Tibial nerve (tissue), 4 donors: ENCODE measurements at places on chromosomes 11 and 22. TPM values are rescaled to one million over a fixed set of nuclear protein-coding genes. Genes with fewer than 3 reads are reported as not detected.

- peak overlapping the region; percentile 24 for H3K27ac ChIP-seq
- H3K27me3 ChIP-seq, result no peaks in the 10 kb centered on the region
- H3K4me1 ChIP-seq, result no peaks in the 10 kb centered on the region
- no peak for DNase-seq
Measured at GRCh38 chr11:71987521-71987920, 11.2 kb upstream of the IL18BP start.

The ACTN3 gene
- not detected for total RNA-seq

GRCh38 chr22:20128902-20129746, 2.5 kb upstream of the ZDHHC8 start:
- H3K27ac ChIP-seq, result peak overlapping the region; percentile 34
- H3K36me3 ChIP-seq, result peaks cover 12% of the 10 kb centered on the region
- no peak for DNase-seq
- H3K4me3 ChIP-seq, result no peak overlapping the region
- H3K27me3 ChIP-seq, result no peaks in the 10 kb centered on the region

- H3K27ac ChIP-seq, result peak overlapping the region; percentile 85
- no peaks in the 10 kb centered on the region for H3K27me3 ChIP-seq
- H3K4me1 ChIP-seq, result peaks cover 62% of the 10 kb centered on the region
Measured at GRCh38 chr22:37544955-37545702, 15.2 kb upstream of the CDC42EP1 start.

GRCh38 chr11:16215352-16215751, 141.0 kb downstream of the SOX6 start:
- no peaks in the 10 kb centered on the region for H3K4me1 ChIP-seq
- H3K4me3 ChIP-seq, result no peak overlapping the region
- H3K27me3 ChIP-seq, result no peaks in the 10 kb centered on the region
- H3K36me3 ChIP-seq, result no peaks in the 10 kb centered on the region
- no peak for DNase-seq

GRCh38 chr11:13940907-13941256, 21.6 kb upstream of the SPON1 start:
- no peaks in the 10 kb centered on the region for H3K27me3 ChIP-seq
- no peaks in the 10 kb centered on the region for H3K36me3 ChIP-seq
- no peak for DNase-seq
- H3K27ac ChIP-seq, result no peak overlapping the region
- H3K4me1 ChIP-seq, result no peaks in the 10 kb centered on the region

DNA sequence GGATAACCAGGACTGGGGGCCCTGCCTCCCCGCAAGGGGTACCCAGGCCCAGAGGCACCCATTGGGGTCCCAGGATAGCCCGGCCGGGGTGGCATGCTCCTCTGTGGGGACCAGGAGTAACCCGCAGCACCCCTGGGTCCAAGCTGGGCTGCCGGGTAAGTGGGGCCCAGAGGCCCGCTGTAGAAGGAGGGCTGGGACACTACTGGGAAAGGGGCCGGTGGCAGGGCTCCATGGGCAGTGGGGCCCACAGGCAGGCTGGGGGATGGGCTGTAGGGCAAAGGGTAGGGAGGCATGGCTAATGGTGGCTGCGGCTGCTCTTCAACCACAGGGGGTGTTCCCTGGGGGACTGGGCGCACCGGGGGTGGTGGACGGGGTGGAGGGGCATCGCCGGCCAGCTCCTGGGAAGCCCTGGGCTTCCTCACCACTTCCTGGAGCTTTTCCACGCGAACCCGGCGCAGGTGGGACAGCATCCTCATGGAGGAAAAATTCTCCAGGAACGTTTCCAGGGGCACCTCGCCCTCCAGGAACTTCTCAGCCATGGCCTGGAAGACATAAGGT, 29.1 kb downstream of the VPS37C start:
- H3K4me1 ChIP-seq, result peaks cover 7% of the 10 kb centered on the region
- no peak for DNase-seq

GRCh38 chr11:68342459-68343158, 30.2 kb downstream of the LRP5 start:
- H3K4me1 ChIP-seq, result no peaks in the 10 kb centered on the region
- peak overlapping the region; percentile 75 for H3K27ac ChIP-seq
- no peaks in the 10 kb centered on the region for H3K36me3 ChIP-seq
- no peak overlapping the region for H3K4me3 ChIP-seq

GRCh38 chr22:17112491-17113042, 8.6 kb downstream of the TMEM121B start:
- peaks cover 42% of the 10 kb centered on the region for H3K36me3 ChIP-seq
- H3K27ac ChIP-seq, result no peak overlapping the region
- H3K4me1 ChIP-seq, result no peaks in the 10 kb centered on the region
- H3K4me3 ChIP-seq, result no peak overlapping the region
- no peaks in the 10 kb centered on the region for H3K27me3 ChIP-seq

DNA sequence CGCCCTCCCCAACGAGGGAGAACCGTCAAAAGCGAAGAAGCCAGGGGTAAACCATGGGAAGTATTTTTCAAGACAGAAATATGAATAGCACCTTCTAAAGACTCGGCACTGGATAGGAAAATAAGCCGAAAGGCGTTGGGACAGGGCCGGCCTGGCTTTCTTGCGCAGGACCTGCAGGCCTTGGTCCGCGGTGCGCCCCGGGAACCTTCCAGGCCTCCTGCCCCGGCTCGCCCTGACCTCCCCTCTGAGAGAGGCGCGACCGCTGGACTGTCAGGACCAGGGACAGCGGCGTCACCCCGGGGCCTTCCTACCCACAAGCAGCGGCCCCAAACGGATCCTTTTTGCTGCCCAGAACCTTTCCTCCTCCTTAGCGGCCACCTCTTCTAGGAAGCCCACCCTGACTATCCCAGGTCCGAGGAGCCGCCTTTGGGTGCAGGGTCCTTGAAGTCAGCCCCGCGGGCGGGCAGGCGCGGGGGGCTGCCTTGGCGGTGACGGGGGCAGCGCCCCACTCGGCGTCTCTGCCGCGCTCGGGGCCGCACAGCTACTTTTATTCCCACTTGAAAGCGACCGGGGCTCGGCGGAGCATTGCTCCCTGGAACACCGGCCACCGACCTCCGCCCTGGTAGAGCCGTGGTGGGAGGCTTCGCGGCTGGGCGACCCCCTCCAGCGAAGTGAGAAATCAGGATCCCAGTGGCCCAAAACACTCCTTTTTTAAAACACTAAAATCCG, 650 bp upstream of the MAPK11 start:
- peaks cover 4% of the 10 kb centered on the region for H3K36me3 ChIP-seq
- peak; percentile 48 for DNase-seq
- no peak overlapping the region for H3K27ac ChIP-seq
- peaks cover 74% of the 10 kb centered on the region for H3K4me1 ChIP-seq
- H3K27me3 ChIP-seq, result peaks cover 21% of the 10 kb centered on the region
- peak overlapping the region; percentile 41 for H3K4me3 ChIP-seq

DNA sequence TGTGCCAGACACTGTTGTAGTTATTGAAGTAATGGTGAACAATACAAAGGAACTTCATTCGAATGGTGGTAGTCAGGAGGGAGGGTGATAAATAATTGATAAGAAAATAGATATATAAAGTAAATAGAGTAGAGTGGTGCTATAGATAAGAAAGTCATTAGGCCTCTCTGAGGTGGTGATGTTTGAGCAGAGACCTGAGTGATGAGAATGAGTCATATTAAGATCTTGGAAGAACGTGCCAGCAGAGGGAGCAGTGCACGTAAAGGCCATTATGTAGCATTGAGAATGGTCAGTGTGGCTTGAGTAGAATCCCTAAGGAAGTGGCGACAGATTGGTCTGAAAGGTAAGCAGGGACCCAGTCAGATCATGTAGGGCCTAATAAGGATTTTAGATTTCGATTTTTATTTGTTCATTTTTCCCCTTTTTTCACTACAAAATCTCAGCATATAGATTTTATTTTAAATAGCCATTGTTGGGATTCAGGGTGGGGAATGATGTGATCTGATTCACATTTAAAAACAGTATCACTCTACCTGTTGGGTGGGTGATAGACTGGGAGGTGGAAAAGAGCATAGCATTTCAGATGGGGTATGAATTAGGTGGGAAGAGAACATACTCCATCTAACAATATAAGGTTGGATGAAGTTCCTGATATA, 44.7 kb downstream of the CCDC90B start:
- DNase-seq, result peak; percentile 67
- no peaks in the 10 kb centered on the region for H3K27me3 ChIP-seq
- no peaks in the 10 kb centered on the region for H3K4me1 ChIP-seq
- no peaks in the 10 kb centered on the region for H3K36me3 ChIP-seq

The OR51B5 gene
- 2.0 TPM for total RNA-seq

The ARHGEF17 gene
- total RNA-seq, result 105 TPM

DNA sequence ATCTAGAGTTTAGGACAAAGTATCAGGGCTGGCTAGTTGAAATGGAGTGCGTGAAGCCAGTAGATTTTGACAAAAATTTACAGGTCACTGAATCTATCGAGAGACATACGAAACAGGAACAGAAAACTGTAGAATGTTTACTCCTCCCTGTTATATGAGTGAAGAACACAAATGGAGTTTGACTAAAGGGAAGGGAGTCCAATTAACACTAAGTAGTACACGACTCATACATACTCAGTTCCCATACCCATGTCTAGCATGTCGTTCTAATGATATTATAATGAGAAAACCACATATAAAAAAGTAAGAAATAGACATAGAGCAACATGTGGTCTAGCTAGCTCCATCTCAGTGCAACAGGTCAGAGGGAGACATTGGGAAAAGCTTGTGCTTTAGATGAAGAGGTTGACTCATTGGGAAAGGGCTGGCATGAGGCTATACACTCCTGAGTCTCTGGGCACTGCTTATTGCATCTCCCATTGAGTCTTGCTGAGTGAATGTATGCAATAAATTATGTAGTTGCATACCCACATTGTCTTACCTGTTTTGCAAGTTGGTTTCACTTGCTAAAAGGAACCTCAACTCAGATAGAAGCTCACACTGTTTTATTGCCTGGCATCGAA, 43.5 kb downstream of the CD44 start:
- H3K4me3 ChIP-seq, result no peak overlapping the region
- no peak overlapping the region for H3K27ac ChIP-seq
- H3K4me1 ChIP-seq, result peaks cover 31% of the 10 kb centered on the region
- no peak for DNase-seq
- H3K27me3 ChIP-seq, result no peaks in the 10 kb centered on the region

GRCh38 chr22:35944458-35944857, 84.2 kb downstream of the RBFOX2 start:
- DNase-seq, result no peak
- no peak overlapping the region for H3K4me3 ChIP-seq
- no peaks in the 10 kb centered on the region for H3K36me3 ChIP-seq
- H3K27me3 ChIP-seq, result no peaks in the 10 kb centered on the region
- H3K27ac ChIP-seq, result no peak overlapping the region

GRCh38 chr22:45905924-45906865, 70.8 kb downstream of the WNT7B start:
- no peak overlapping the region for H3K27ac ChIP-seq
- no peaks in the 10 kb centered on the region for H3K4me1 ChIP-seq
- DNase-seq, result no peak

The OSBP2 gene
- total RNA-seq, result 1.7 TPM

GRCh38 chr11:6719576-6719975, 36.4 kb upstream of the MRPL17 start:
- H3K27ac ChIP-seq, result no peak overlapping the region
- no peak overlapping the region for H3K4me3 ChIP-seq
- no peaks in the 10 kb centered on the region for H3K4me1 ChIP-seq
- no peaks in the 10 kb centered on the region for H3K36me3 ChIP-seq
- H3K27me3 ChIP-seq, result no peaks in the 10 kb centered on the region

The RTN4R gene
- total RNA-seq, result 3.5 TPM

The LMNTD2 gene
- 2.0 TPM for total RNA-seq

The KAT5 gene
- total RNA-seq, result 68.1 TPM

GRCh38 chr11:97354576-97354975, 964.8 kb downstream of the JRKL start:
- no peak overlapping the region for H3K27ac ChIP-seq
- no peak for DNase-seq
- no peak overlapping the region for H3K4me3 ChIP-seq

DNA sequence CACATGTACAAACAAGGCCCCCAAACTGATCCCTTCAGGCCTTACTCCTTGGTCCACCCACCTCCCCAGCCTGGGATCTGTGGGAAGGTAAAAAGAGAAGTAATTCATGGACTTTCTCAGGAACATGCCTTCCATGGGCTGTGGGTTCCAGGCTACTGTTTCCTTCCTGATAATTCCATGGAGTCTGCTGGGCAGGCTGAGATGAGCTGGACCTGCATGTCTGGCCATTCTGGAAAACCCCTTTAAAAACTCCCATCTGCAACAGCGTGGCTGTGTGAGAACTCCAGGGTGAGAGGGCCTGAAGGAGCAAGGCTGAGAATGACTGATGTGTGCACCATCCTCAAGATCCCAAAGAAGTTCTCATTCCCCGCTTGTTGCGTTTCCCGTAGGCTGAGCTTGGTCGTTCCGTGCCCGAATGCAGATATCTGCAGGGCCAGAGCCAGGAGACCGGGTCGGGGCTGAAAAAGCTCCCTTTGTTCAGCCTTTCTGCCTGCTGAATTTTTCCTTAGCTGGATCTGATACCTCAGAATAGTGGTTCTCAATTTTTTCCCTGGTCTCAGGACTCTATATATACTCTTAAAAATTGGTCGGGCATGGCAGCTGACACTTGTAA, 72.9 kb downstream of the NAT10 start:
- no peaks in the 10 kb centered on the region for H3K36me3 ChIP-seq
- DNase-seq, result no peak
- no peak overlapping the region for H3K4me3 ChIP-seq
- no peaks in the 10 kb centered on the region for H3K27me3 ChIP-seq
- no peaks in the 10 kb centered on the region for H3K4me1 ChIP-seq

DNA sequence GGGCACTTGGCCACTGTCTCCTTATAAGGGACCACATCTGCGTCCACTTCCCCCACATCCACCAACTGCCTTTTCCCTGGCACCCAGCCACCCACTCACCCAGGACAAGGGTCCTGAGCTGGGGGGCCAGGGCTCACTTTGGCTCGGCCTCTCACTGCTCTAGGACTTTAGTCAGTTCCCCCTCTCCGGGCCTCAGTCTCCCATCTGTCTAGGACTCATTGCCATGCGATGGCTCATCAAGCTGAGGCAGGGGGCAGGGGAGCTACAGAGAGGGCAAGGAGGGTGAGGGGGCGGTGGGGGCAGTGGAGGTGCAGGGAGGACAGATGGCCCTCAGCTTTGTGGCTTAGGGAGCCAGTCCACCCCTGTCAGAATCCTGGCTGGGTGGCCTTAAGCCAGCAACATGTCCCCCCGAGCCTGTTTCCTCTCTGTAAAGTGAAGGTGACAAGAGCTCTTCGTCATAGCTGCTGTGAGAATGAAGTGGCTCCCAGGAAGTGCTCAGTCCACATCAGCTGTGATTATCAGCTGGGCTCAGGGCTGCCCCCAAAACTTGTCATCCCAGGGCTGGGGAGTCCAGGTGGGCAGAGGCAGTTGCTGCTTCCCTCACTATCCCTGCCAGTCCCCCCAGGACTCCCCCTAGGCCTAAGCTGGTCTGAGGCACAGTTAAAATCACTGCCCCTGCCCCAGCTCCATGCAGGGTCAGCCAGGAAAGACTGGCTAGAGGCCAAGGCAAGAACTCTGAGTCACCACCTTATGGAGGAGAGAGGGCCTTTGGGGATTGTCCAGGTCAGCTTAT, 14.9 kb downstream of the RAC2 start:
- DNase-seq, result no peak
- no peaks in the 10 kb centered on the region for H3K36me3 ChIP-seq
- no peak overlapping the region for H3K4me3 ChIP-seq

GRCh38 chr11:328012-328411, 7.4 kb upstream of the IFITM3 start:
- no peaks in the 10 kb centered on the region for H3K27me3 ChIP-seq
- H3K27ac ChIP-seq, result no peak overlapping the region
- no peak overlapping the region for H3K4me3 ChIP-seq
- no peaks in the 10 kb centered on the region for H3K36me3 ChIP-seq
- peaks cover 44% of the 10 kb centered on the region for H3K4me1 ChIP-seq
- no peak for DNase-seq

GRCh38 chr22:40210818-40211217, 33.1 kb downstream of the TNRC6B start:
- no peak for DNase-seq
- H3K27me3 ChIP-seq, result no peaks in the 10 kb centered on the region
- H3K4me1 ChIP-seq, result peaks cover 48% of the 10 kb centered on the region
- H3K36me3 ChIP-seq, result no peaks in the 10 kb centered on the region
